Fibroblast of skin of scalp (primary cell): ENCODE measurements at places on chromosomes 6 and 20.

GRCh38 chr6:139380168-139380567 is 5.7 kb upstream of the CITED2 start:
- DNase-seq: no peak

DNA sequence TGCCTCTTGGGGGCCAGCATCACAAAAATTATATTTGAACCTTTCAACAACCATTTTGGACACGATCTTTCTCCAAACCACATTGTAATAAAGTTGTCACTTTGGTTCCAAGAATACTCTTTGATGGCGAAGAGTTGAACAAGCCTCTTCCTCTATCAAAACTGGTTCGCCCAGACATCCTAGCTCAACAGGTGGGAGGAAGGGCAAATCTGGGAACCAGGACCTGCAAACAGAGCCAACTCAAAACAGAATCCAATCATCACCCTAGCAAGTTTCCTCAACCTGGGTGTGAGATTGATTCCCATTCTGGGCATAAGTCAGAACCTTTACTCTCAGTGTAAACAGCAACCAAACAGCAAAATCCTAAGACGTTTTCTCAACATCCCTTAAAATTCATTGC is 141.2 kb upstream of the RREB1 start:
- DNase-seq: no peak

GRCh38 chr6:109323241-109323640 is 59.0 kb downstream of the CD164 start:
- DNase-seq: no peak

DNA sequence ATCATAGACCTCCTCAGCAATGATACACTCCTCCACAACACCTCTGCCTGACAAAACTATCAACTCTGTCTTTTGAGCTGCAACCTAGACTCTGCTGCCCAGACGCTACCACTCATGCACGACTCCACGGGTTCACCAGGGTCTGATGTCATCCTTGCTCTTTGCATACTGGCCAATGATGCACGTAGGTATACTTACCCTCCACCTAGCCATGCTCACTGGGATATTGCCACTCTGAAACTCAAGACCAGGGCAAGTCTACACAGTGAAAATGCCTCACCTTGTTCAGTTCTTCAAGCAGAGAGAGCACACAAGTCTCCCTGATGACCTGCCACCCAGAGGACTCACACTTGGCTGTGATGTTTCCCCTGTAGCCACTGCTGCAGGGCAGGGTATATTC is 27.7 kb downstream of the ADGRF1 start:
- DNase-seq: no peak

- DNase-seq: peak; percentile 66
These were observed 21.0 kb downstream of the LATS1 start for GRCh38 chr6:149696901-149697300.

- DNase-seq: no peak
These were observed 49.0 kb upstream of the ASF1A start for GRCh38 chr6:118844915-118845314.

DNA sequence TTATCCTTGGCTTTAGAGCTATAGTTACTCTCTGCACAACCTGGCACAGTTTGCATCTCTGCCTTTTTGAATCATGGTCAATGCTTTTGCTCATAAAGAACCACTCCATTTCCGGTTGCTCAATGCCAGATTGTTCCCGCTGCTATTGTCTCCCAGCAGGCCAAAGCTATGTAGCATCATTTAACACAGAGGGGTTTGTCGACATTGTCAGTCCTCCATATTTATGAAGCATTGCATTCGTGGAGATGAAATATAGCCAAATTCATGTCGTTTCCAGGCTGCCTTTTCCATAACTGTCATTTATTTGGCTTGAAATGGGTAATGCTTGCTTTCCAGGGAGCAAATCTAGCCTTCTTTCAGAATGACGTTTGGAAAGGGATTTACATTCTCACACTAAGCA is 598.8 kb downstream of the EPHA7 start:
- DNase-seq: no peak

GRCh38 chr6:147711476-147711875 is 203.0 kb downstream of the SAMD5 start:
- DNase-seq: peak; percentile 47

DNA sequence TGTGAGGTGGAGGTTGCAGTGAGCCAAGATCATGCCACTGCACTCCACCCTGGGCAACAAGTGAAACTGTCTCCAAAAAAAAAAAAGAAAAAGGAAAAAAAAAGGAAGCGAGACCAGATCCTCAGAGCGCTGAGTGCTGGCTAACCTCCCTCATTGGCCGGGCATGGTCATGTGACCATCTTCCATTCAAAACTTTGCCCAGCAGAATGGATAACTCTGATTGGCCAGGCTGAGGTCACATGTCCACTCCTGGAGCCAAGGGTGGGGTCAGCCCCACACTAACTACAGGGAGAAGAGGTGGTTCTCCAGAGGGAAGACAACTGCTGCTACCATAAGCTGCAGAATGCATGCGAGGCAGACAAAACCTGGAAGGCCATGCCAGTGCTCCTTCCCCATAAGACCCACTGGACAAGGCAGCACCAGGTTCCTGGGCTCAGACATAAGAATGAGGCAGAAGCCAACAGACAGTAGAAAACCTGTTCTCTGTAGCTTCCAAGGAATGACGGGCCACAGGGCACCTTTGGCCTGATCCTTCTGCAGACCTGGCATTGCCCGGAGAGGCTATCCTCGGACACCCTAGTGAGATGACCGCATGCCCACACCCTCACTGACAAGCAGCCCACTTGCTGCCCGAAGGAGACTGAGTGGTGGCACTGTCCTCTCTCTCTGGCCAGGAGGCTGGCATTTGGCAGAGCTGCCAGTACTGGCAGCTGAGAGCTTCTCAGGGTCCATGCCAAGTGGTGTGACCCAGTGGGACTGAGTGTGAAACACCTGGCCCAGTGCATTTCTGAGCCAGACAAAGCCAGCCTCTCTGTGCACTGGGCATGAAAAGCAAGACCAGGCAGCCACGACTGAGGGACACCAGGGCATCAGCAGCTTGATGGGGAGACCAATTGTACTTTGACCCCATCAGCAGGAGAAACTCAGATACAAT is 311.9 kb upstream of the SULF2 start:
- DNase-seq: no peak

DNA sequence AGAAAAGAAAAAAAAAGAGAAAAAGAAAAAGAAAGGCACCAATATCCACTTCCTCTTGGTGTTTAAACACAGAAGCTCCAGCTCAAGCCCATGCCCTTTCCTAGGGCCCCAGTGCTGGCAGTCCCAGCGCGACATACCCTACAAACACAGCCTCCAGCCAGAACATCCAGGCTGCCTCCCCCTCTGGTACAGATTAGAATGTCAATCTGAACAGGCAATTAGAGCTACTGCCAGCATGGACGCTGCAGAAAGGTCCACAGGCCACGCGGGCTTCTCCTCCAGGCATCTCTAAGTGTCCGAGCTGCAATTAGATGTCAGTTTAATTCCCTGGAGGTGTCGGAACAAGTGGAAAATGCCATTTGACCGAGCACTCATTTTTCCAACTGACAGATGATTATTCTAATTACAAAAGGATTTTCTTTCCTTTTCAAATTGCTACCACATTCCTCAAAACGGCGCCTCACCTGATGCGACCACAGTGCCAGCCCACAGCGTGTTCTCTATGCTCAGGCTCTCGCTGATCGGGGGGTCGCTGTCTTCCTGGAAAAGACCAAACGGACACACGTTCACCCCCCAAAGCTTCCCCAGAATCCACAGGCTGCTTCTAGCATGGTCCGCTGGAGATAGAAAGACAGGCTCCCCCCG is 79.5 kb downstream of the ATP9A start:
- DNase-seq: no peak

DNA sequence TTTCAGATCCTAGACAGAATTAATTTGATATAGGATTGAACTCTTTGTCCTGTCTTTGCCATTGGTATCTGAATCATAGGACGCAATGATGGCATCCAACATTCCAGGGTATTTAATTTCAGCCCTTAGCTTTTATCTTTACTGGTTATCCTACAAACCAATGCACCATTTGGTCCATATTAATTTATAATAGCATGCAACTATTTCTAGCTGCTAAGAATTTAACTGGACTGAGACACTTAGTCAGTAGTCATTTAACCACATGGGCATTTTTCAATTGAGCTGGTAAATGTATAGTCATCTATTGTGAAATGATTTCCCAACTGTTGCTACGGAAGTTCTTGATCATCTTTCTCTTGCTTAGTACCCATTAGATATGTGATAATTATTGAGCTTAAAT is 141.1 kb downstream of the CD164 start:
- DNase-seq: peak; percentile 71

- peak; percentile 64 for DNase-seq
These were observed 97.7 kb downstream of the SYCP2 start for GRCh38 chr20:59835448-59836395.

GRCh38 chr6:25896252-25896651 is 22.2 kb upstream of the SLC17A3 start:
- DNase-seq: no peak

DNA sequence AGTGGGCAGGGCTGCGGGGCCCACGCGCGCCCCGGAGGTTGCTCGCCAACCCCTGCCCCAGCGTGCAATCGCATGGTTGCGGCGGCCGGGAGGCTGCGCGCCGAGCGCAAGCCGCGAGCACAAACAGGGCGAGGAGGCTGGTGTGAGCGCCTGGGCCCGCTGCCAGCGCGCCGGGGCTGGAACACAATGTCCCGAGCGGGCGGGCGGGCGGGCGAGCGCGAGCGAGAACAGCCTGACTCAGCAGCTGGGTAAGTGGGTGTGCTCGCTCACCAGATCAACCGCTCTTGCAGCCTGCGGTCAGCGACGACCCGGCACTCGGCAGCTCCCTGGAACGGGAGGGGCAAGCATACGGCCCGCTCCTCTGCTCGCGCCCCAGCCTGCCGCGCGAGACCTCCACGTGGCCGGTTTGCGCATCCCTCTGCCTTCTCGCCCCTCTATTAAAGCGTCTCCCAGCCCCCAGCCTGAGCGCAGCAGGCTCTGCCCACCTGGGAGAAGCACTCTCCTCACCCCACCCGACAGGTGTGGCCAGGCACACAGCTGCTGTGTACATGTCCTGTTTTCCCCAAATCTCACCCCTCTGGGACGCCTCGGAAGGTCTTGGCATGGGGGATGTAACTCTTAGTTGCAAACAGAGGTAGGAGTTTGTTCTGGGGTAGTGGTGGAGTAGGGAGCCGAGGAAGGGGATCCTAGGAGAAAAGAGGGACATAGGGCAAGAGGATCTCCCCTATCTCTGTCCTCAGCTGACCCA is 8.7 kb upstream of the ARMC12 start:
- DNase-seq: peak; percentile 90

DNA sequence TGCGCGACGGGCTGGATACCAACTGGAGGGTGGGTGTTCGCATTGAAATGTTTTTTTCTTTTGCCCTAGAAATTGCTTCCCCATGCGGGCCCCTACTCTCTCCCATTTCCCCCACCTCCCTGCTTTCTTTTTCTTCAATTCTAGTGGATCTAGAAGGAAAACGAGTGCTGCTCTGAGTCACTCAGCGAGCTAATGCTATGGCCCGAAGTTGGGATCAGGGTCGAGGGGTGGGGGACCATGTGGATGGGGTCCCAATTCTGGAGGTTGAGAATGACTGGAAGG is 71.5 kb downstream of the SOX4 start:
- no peak for DNase-seq

DNA sequence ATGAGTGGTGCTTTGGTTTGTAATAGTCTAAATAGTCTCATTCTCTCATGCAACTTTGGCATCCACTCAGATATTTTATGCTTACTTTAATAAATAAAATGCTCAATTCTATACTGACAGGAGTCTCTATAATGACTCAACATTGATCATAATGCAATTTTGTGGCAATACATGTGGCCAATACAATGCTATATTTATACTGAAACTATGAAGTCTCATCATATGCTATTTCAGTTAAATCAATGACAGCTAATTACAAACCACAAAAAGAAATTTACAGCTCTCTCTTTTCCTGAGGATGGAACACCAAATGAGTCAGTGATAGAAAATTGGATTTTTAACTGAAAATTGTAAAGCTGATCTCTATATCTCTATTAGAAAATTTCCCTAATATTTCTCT is 77.1 kb downstream of the WASF1 start:
- peak; percentile 4 for DNase-seq

GRCh38 chr6:125198398-125198937 is 44.9 kb downstream of the TPD52L1 start:
- DNase-seq: no peak

DNA sequence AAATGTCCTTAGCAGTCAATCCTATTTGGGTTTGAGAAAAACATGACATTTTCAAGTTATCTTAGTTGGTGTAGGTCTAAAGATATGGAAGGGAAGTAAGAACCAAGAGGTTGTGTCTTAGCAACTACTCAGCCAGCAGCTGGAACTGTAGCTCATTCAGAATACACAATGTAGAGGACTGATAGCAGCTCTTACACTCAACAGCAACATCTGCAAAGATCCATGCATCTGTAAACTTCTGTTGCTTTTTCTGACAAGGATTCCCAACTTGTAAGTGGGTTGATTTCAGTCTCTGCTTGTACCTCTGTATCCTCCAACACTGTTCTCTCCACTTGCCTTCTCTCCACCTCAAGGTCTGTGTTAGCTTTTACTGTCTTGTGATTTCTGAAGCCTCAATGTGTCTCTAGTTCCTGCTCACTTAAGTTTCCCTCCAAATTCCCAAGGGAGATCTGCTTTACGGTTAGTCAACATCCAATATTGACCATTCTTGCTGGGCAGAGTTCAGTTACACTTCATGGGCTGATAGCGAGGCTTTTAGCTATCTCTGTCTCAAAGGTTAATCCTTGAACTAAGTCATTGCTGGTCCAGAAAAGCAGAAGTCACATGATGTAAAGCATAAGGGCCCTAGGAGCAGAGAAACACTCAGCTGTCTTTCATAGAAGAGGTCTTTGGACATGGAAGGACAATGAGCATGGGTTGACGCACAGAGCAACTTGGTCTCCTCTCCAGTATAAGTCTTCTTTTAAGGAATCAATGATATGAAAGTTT is 71.6 kb upstream of the LGSN start:
- DNase-seq: no peak

- DNase-seq: peak; percentile 54
These were observed 391.6 kb downstream of the PLCB1 start for GRCh38 chr20:8523684-8524083.

DNA sequence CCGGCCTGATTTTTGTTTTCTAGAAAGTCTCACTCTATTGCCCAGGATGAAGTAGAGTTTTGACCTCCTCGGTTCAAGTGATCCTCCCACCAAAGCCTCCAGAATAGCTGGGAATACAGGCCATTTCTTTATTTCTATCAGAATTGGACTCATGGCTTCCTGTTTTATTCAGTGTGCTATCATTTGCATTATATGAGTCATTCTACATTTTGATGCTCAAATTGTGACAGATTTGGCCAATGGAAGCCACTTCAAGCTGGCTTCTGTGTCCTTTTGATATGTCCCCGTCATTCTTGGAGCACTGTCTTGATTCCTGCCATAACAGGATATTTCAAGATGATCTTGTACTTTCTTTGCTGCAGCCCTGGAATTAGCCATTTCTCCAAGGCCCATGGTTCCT is 75.1 kb downstream of the CNBD2 start:
- no peak for DNase-seq

DNA sequence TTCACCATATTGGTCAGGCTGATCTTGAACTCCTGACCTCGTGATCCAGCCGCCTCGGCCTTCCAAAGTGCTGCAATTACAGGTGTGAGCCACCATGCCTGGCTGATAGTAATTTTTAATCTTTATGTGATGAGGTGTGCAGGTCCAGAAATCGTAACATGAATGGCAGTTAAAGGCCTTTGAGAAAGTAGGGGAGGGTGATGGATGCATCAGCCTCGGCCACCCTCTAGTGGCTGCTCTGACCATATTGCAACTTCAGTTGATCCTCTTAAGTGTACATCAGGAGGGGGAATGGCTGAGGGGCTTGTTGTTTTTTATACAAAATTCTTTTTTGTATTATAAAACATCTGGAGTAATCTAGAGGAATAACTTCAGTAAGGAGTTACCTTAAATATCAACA is 193.0 kb downstream of the ZFAND3 start:
- peak; percentile 64 for DNase-seq

- no peak for DNase-seq
These were observed 14.3 kb upstream of the SIRT5 start for GRCh38 chr6:13559968-13560650.
